Effector memory CD4-positive, alpha-beta T cell (primary cell): ENCODE measurements at places on chromosomes 6 and 20.

DNA sequence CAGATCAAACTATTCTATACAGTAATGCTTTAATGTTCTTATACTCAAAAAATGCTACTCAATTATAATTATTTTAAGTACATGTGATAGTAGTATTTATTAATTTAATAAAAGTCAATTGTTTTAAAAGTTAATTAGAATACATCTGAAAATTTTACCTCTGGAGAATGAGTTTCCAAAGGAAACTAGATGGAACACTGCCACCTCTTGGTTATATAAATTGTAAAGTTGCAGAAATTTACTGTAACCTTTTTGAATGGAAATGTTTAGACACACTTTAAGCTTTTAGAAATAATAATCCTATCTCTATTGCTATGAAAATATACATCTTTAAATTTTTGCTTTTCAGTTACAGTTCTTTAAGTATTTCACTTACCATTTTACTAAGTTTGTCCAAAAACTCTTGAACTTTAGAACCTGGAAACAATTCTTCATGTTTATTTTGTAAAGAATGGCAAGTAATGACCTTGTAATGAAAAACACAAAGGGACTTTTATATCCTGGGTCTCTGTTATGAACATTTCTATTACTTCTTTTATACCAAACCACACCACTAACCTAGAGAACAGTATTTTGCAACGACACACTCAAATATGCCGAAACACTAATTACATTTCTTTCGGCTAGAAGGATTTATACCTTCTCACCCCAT lies 10.9 kb upstream of the BMP5 start:
- no peaks in the 10 kb centered on the region for H3K4me1 ChIP-seq
- H3K27me3 ChIP-seq: no peaks in the 10 kb centered on the region
- no peak for DNase-seq
- H3K4me3 ChIP-seq: no peak overlapping the region
- no peak overlapping the region for H3K27ac ChIP-seq

DNA sequence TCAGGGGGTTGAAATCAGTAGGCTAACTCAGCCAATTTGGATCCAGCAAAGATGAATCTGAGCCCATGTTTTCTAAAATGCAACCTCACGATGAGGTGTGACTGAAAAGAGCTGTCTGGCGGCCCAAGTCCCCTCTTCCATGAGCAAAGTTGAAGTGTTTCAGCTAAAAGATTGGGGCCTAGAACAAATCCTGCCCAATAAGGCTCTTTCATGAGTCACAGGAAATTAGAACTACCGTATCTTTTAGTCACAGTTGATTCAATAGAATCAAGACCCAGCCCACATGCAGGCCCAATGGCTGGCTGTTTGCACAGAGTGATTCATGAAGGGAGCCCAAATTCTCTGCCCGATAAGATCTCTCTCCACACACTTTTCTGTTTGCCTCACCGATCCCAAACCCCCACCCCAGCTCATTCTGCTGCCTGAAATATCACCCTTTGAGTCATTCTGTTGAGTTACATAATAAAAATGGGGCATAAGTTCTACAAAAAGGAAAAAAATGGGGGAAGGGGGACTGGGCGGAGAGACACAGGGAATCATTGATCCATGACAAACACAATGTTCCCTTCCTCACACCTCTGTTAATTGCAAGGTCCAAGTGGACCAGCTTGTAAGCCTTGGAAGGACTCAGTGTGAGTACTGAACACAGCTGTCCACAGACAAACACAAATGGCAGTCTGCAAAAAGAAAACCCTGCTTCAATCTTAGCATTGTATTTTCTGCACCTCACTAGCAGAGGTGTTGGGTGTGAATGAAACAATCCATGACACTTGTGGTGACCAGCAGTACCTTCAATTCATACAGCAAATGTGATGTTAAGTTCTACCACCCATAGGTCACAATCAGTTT lies 13.8 kb downstream of the FOXQ1 start:
- DNase-seq: no peak
- H3K4me1 ChIP-seq: no peaks in the 10 kb centered on the region
- H3K36me3 ChIP-seq: no peaks in the 10 kb centered on the region
- H3K27ac ChIP-seq: no peak overlapping the region
- H3K4me3 ChIP-seq: no peak overlapping the region

DNA sequence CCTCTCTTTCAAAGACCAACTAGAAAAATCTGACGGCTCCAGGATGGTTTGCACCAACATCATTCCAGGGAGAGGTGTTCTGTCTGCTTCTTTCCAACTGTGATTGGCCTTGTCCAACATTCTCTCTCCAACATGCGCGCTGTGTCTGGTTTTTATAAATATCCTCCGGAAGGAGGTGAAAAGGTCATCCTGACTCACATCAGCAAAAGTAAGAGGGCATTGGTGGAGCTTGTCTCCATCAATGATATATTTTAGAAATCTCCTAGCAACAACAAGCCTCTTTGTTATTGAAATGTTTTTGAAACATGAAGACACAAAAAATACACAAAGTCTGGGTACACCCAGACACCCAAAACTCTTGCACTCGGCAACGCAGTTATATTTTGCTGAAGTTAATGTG lies 475.3 kb upstream of the JARID2 start:
- no peaks in the 10 kb centered on the region for H3K36me3 ChIP-seq
- no peak for DNase-seq
- no peaks in the 10 kb centered on the region for H3K27me3 ChIP-seq
- no peak overlapping the region for H3K4me3 ChIP-seq
- H3K4me1 ChIP-seq: no peaks in the 10 kb centered on the region

- H3K4me3 ChIP-seq: no peak overlapping the region
- peaks cover 34% of the 10 kb centered on the region for H3K36me3 ChIP-seq
- no peak overlapping the region for H3K27ac ChIP-seq
- no peak for DNase-seq
These were observed 80.2 kb downstream of the PREP start for GRCh38 chr6:105322499-105323225.

- H3K4me1 ChIP-seq: no peaks in the 10 kb centered on the region
- H3K4me3 ChIP-seq: no peak overlapping the region
- no peak overlapping the region for H3K27ac ChIP-seq
- DNase-seq: no peak
- no peaks in the 10 kb centered on the region for H3K27me3 ChIP-seq
These were observed 139.9 kb downstream of the KCNQ5 start for GRCh38 chr6:72761761-72762160.

DNA sequence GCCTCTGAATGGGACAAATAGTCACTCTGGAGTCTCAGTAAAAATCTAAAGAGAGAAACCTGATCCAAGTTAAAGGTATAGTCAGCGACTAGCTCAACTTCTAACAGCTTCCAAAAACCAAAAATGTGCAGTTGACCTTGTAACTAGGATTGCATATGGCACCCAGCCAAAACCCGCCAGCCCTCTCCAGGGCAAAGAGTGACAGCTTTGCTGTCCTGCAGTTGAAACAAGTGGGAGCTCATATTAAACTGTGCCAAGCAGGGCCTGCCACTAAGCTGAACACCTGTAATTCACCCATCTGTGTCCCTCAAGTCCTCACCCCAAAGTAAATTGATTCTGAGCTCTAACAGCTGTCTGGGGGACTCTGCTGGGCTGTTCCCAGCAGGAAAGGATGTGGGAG lies 695.3 kb downstream of the MAFB start:
- DNase-seq: no peak
- no peak overlapping the region for H3K27ac ChIP-seq

- H3K4me3 ChIP-seq: no peak overlapping the region
- no peaks in the 10 kb centered on the region for H3K27me3 ChIP-seq
- H3K27ac ChIP-seq: no peak overlapping the region
These were observed 85.6 kb downstream of the PDE7B start for GRCh38 chr6:135937106-135937505.

- H3K4me3 ChIP-seq: no peak overlapping the region
- H3K27ac ChIP-seq: no peak overlapping the region
- no peaks in the 10 kb centered on the region for H3K36me3 ChIP-seq
- no peaks in the 10 kb centered on the region for H3K4me1 ChIP-seq
These were observed 197.8 kb downstream of the OGFRL1 start for GRCh38 chr6:71486461-71486860.

GRCh38 chr6:2004888-2005287 lies 240.5 kb downstream of the GMDS start:
- no peaks in the 10 kb centered on the region for H3K4me1 ChIP-seq
- no peak for DNase-seq
- H3K27me3 ChIP-seq: no peaks in the 10 kb centered on the region

- peaks cover 20% of the 10 kb centered on the region for H3K36me3 ChIP-seq
- H3K27me3 ChIP-seq: no peaks in the 10 kb centered on the region
- no peak overlapping the region for H3K27ac ChIP-seq
- peaks cover 37% of the 10 kb centered on the region for H3K4me1 ChIP-seq
- H3K4me3 ChIP-seq: no peak overlapping the region
- no peak for DNase-seq
These were observed 7.4 kb downstream of the ASXL1 start for GRCh38 chr20:32365564-32365963.

DNA sequence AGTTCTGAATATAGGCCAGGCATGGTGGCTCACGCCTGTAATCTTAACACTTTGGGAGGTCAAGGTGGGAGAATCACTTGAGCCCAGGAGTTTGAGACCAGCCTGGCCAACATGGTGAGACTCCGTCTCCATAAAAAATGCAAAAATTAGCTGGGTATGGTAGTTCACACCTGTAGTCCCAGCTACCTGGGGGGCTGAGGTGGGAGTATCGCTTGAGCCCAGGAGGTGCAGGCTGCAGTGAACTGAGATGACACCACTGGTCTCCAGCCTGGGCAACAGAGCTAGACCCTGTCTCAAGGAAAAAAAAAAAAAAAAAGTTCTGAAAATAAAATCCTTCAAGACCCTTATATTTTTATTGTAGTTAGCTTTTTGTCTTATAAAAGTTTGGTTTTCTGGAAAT lies 11.7 kb upstream of the WTAP start:
- DNase-seq: no peak
- no peaks in the 10 kb centered on the region for H3K27me3 ChIP-seq
- no peak overlapping the region for H3K4me3 ChIP-seq

GRCh38 chr6:17156966-17157365 lies 55.1 kb downstream of the STMND1 start:
- no peaks in the 10 kb centered on the region for H3K4me1 ChIP-seq
- H3K27ac ChIP-seq: no peak overlapping the region
- DNase-seq: no peak

- no peak overlapping the region for H3K4me3 ChIP-seq
- H3K36me3 ChIP-seq: no peaks in the 10 kb centered on the region
- no peaks in the 10 kb centered on the region for H3K27me3 ChIP-seq
- H3K4me1 ChIP-seq: no peaks in the 10 kb centered on the region
These were observed 81.6 kb downstream of the MRPL14 start for GRCh38 chr6:44045672-44046015.

GRCh38 chr6:73878403-73878802 lies 182.4 kb downstream of the CD109 start:
- H3K4me3 ChIP-seq: no peak overlapping the region
- H3K27me3 ChIP-seq: no peaks in the 10 kb centered on the region
- H3K4me1 ChIP-seq: no peaks in the 10 kb centered on the region

DNA sequence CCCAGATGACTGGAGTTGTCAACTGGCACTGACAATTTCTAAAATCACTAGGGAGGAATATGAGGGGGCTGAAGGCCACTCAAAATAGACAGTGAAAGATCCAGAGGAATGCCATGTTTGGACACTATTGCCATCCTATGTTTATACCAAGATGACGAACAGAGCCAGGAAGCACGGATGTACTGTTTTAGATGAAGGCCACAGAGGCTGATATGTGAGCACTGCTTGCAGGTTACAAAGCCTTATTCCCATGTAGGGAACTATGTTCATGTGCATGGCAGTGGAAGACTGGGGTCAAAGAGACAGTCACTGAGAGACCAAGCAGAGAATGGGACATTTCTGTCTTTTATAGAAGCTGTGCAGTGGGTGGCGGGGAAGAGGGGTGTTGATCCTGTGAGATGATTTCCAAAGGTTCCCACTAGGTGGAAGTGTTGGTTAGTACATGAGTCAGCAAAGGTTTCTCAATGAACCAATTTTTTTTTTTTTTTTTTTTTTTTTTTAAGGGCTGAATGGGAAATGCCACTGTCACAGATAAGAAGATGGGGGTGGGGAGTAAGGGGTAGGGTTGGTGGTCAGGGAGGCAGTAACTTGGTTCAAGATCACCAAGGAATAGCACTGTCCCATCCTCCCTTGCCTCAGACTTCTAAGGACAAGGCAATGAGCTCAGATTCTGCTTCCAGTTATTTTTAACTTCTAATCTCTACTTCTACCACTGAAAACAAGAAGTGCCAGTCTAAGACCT lies 46.7 kb upstream of the MOCS1 start:
- no peak for DNase-seq
- H3K4me3 ChIP-seq: no peak overlapping the region

DNA sequence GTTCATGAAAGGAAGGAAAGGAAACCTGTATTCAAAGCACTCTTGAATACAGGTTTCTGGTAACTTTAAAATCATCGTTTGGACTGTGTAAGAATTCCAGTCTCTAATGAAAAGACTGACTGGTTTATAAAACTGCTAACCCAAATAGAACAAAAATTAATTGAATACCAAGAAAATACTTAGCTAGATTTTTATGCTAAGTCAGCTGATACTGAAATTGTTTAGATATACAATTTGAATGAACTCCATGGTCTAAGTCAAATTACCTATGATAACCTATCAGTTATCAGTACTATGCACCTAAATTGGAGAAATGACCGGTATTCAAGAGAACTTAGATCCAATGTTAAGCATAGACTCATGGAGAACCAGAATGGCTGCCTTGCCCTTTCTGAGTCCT lies 338.3 kb downstream of the RNF144B start:
- no peaks in the 10 kb centered on the region for H3K27me3 ChIP-seq
- no peak for DNase-seq
- no peaks in the 10 kb centered on the region for H3K36me3 ChIP-seq
- H3K4me1 ChIP-seq: no peaks in the 10 kb centered on the region

DNA sequence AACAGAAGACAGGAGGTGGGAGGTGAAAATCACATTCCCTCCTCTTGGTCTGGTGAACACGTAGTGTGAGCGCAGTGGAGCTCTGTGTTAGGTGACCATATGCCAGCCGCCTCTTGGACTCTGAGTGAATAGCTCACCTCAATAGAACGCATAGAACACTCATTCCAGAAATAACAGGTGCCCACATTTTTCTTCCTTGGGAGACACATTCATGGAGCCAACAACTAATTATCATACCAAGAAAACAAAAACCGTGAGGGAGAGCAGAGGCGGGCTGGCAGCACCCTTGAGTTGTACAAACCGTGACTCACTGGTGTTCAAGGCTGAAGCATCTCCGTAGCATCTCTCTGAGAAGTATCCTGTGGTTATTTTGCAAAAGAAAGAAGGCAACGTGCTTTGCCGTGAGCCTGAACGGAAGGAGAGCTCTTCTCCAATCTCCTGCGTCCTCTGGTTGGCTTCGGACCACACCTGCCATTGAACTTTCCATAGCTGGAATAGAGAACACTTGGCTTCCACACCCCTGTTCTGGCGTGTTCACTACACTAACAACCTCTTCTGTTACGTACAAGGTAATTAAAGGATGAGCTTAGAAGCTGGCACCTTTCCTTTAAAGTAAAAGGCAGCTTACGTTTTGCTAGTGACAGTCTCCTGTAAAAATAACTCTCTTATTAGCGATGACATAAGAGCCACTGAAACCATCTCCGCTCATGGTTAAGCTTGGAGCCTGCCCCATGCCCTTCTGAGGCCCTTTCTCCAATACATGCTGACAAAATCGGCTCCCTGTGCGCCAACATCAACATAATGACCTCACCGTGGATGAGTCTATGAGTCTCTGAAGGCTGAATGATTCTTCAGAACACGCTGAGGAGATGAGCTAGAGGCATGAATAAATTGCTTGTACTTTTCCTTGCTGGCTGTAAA lies 30.2 kb upstream of the SGK1 start:
- no peak overlapping the region for H3K27ac ChIP-seq
- H3K36me3 ChIP-seq: no peaks in the 10 kb centered on the region
- no peaks in the 10 kb centered on the region for H3K27me3 ChIP-seq
- H3K4me3 ChIP-seq: no peak overlapping the region
- no peaks in the 10 kb centered on the region for H3K4me1 ChIP-seq
